ENCODE measurements at places on chromosomes 3 and 15.
A peak's percentile ranks its signal among the peaks of the same experiment; 100 is the strongest.

- DNase-seq = no peak
Observed at GRCh38 chr15:56367156-56367555, 1.9 kb downstream of the TEX9 start.

- no peak for DNase-seq
Observed at GRCh38 chr3:14230729-14231128, 52.1 kb downstream of the LSM3 start.

DNA sequence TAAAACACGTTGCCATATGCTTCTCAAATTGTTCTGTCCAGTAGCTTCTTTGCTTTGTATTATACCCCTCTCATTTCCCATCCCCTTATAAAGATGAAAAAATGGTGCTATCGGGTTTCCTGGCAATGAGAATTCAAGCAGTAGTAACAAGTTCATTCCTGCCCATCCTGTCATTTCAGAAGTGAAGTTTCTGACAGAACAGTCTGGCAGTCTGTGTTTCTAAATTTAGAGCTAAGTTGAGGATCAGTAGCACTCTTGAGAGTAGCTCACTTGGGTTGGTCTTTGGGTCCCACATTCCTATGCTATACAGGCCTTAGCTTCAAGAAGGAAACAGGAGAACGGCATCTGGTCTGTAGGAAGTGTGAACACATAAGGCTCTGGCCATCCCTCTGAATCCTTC, 134.6 kb downstream of the GHSR start:
- no peak for DNase-seq

- DNase-seq = no peak
Observed at GRCh38 chr3:134428401-134428800, 54.2 kb upstream of the AMOTL2 start.

DNA sequence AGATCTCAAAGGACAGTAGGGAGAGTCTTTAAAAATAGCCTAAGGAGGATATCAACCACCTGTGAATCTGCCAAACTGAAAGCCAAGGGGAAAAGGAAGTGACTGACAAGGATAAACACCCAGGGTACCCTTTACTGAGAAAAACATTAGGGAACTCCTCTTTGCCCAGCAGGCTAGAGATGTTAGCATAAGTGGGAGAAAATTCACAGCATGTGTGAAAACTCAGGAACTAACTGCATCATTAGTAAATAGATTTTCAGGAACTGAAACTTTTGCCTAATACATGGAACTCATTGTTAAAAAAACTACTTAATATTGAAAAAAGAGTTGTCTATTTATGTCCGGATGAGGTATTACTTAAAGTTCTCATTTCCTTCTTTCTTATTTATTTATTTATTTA, 375.5 kb downstream of the NTRK3 start:
- no peak for DNase-seq

GRCh38 chr3:81173514-81173913, 587.9 kb downstream of the GBE1 start:
- no peak for DNase-seq

- no peak for DNase-seq
Observed at GRCh38 chr3:38579551-38580449, 69.7 kb downstream of the SCN5A start.

DNA sequence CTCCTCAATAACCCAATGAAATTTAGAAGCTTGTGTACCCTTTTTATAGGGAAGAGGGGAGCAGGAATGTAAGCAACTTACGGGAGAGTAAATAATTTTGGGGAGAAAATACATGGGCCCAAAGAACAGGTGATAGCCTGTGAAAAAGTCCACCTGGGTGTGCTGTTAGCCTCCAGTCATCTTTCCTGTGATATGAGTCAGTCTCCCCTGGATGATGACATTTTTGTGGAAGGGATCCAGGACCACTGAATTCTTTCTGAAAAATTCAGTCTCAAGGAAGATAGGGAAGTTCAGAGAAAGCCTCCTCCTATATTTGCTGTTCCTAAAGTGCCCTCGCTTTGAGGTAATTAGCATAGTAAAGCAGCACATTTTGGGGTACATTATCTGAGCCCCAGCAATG, 149.8 kb downstream of the SQOR start:
- no peak for DNase-seq

- no peak for DNase-seq
Observed at GRCh38 chr3:123636431-123636841, 51.6 kb upstream of the HACD2 start.

DNA sequence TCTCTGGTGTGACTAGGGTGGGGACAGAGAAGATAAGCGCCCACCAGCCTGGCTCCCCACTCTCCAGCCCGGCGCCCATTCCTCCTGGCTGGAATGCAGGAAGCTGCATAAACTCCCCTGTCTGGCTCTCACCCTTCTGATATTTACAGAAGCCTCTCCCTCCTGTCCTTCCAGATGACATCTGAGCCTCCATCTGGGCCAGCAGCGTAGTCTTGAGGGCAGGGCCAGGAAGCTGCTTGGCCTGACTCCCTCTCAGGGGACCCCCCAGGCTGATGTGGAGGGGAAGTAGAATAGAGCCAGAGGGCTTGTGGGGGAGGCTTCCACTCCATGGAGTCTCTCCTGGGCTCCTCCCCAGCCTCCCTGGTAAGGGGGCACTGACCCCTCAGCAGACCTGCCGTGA, 49.9 kb downstream of the LINGO1 start:
- no peak for DNase-seq

GRCh38 chr15:38685686-38686339, 121.2 kb upstream of the RASGRP1 start:
- DNase-seq = no peak

GRCh38 chr3:21377071-21377769, 373.8 kb downstream of the ZNF385D start:
- DNase-seq = no peak

GRCh38 chr3:9213019-9213634, 36.3 kb downstream of the SRGAP3 start:
- DNase-seq = no peak

DNA sequence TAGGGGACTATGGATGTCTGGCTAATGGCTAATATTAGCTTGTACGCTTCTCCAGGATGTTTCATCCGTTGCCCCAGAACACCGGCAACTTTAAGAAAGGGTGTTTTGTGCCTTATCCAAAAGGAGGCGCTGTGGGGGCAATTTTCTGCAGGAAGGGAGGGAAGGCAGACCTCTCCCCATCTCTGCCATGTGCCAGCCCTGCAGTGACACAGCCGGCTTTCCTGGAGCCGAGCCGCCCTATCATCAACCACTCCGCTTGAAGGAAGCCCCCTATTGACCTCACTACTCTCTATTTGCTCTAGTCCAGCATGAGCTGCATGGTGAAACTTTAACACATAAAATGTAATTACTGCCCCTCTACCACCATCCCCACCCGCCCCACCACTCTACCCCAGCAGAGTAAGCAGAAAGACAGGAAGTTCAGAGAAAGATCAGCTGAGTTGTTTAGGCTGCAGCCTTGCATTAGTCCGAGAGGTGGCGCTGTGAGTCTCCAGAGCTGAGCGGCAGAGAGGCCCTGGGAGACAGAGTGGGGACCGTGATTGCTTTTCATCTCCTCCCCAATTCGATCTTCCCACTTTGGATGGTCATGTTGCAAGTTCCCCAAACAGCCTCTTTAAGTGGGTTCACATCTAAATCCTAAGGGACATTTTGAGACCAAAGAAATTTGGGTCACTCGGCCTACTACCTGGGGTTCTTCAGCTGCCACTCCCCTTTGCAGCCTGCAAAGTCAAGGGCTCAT, 24.5 kb upstream of the RAD18 start:
- peak; percentile 50 for DNase-seq

DNA sequence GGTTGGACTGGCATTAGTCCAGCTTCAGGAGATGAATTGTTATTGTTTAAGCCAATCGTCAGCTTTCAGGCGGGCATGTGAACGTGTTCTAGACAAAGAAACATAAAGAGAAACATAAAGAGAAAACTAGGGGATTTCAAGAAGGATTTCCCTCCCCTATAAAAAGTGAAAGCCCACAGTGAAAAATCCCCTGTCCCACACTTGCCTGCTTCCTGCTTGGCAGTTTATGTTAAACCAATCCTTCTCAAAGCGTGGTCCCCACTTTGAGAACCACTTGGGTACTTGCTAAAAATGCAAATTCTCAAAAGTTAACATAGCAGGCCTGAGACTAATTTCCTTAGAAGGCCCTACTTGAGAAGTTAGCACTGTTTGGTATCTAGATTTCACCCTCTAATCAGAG, 293.0 kb upstream of the SOX14 start:
- DNase-seq = no peak

- DNase-seq = peak; percentile 39
Observed at GRCh38 chr15:80695911-80696661, 976 bp downstream of the ABHD17C start.

GRCh38 chr3:187636528-187636927, 33.7 kb downstream of the SST start:
- DNase-seq = no peak

- no peak for DNase-seq
Observed at GRCh38 chr3:41482134-41482533, 282.8 kb downstream of the CTNNB1 start.

GRCh38 chr15:40911141-40911540, 16.9 kb downstream of the VPS18 start:
- no peak for DNase-seq

DNA sequence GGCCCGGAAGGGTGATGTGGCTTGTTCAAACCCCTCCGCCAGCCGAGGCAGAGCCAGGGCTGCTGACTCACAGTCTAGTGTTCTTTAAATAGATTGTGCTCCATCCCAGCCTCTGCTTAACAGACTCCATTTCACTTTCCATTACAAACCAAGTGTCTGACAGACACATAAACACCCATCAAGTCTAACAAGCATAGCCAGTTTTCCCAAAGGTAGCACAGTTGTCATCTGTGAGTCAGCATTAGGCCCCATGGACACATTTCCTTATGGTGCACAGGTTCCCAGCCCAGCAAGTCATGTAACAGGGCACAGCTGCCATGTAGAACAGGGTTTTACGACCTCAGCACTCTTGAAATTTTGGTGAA, 109.9 kb upstream of the RAP2B start:
- DNase-seq = no peak

DNA sequence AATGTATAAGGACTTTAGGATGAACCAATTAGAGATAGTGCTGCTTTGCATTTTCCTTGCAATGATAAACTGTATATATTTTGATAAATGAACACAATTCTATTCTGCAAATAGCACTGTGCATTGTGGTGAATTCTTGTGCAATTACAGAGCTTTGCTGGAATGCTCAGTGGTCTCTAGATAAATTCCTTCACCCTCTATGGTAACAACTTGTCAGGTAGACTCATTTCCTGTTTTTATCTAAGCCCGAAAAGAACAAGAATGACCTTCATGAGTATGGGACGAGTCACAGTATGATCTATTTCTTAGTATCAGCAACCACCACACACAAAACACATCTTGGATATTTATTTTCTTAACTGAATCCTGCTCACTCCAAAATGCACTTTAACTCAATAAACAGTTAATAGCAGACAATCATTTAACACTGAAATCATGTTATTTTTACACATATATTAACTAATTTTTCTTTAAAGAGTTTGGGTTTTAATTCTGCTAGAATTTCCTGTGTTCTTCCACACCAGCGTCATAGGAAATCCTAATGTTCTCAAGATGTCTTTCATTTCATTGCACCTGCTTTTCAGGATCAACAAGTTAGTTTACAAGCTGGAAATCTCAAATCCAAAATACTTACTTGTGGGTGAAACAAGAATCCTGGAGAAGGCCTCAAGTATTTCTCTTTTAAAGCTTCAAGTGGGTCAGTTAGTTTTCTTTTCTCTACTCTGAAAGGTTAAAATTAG, 551.2 kb downstream of the MECOM start:
- no peak for DNase-seq

GRCh38 chr3:58680879-58681525, 14.4 kb upstream of the FAM3D start:
- no peak for DNase-seq

- no peak for DNase-seq
Observed at GRCh38 chr3:170709046-170709445, 123.2 kb upstream of the SLC7A14 start.

DNA sequence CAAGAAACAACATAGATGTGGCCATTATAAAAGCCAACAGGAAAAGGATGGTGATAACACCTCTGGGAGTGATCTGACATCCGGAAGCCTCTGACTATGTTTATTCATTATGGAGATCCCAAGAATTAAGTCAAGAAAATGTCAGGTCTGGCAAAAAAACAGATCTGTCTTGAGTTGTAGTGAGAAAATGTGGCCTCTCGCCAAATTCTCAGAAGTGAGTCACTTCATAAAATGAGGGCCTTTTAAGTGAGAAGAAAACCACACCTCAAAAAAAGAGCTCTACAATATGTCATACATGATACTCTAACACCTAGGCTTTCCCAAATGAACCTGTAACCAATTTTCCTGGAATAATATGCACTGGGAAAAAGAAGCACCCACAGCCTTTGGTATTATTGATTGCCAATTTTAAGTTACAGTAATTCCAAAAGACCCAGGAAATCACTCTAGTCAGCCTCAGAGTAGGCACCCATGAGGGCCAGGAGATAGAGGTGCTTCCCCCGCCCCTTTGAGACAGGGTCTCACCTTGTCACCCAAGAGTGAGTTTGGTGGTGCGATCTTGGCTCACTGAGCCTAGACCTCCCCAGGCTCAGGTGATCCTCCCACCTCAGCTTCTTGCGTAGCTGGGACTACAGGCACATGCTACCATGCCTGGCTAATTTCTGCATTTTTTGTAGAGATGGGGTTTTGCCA, 38.0 kb downstream of the CCR3 start:
- no peak for DNase-seq

GRCh38 chr3:178297740-178298139, 238.5 kb upstream of the KCNMB2 start:
- DNase-seq = no peak

- DNase-seq = no peak
Observed at GRCh38 chr15:39548561-39548960, 32.3 kb upstream of the THBS1 start.

GRCh38 chr15:40097968-40098476, 10.7 kb downstream of the BMF start:
- no peak for DNase-seq

DNA sequence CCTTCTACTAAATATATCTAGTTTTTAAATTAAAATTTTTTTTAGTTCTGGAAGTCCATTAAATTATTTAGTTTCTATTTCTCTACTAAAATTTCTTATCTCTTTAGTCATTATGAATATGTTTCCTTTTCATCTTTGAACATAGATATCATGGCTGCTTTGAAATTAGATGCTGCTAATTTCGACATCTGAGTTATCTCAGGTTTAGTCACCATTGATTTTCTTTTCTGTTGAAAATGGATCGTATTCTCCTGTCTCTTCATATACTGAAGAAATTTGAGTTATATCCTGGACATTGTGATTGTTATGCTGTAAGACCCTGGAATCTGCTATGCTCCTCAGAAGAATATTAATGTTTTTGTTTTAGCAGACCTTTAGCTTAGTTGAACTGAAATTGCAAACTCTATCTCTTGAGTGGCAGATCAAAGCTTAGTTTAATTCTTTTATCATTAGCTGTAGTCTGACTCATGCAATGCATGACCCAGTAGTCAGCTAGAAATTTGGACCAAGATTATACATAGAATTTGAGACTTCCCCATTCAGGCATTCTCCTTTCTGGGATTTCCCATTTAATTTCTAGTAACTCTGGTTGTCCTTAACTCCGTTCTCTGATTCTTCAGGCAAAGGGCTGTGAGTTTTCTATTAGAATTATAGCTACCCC, 439.8 kb upstream of the IL12A start:
- DNase-seq = no peak

GRCh38 chr3:48555949-48556795, 431 bp downstream of the PFKFB4 start:
- no peak for DNase-seq

Measured in mesothelial cell of epicardium (in vitro differentiated cells).